ENCODE measurements at places on chromosomes 6 and 20.

DNA sequence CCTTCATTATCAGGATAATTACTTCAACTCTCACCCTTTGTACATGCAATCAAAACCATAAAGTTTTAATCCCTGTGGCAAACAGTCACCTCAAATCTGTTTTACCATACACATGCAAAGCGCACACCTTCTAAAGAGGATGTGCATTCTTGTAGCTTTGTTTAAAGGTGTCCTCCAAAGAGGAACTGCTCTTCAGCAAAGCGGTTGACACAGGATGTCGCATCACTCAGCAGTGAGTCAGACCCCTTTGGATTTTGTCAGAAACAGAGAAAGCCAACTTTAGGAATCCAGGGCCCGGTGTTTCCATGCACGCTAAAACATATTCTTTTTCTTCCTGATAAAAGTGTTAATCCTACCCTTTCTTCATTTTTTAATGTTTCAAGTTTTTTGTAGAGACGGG lies 268.3 kb upstream of the ARID1B start:
- DNase-seq = no peak

GRCh38 chr6:79512014-79512413 lies 25.2 kb downstream of the LCA5 start:
- DNase-seq = no peak

DNA sequence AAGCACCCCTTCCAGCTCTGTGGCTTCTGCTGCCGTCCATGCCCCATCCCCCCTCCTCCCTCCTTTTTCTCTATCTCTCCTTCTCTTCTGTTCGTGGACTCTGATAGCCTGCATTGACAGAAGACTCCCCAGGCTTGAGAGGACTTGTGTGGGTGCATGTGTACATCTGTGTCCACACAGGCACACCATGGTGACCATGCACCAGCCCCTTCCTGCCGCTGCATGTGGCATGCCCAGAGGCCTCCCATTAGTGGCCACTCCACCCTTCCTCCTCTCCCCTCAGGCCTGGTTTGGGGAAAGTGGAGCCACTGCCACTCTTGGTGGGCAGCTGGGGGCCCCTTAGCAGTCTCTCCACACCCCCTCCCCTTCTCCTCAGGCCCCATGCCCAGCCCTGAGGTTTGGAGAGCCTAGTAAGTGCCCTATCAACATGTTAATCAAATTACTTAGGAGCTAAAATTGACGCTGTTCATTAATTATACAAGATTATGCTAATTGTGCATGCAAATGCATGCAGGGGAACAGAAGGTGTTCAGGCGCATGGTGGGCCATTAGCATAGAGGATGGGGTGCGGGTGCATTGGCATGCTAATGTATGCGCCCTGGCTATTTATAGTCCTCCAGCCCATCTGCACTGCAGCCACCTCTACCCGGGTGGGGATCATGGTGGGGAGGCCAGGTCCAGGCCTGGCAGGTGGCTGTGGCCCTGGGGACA lies 45.9 kb downstream of the EBF4 start:
- DNase-seq = no peak

DNA sequence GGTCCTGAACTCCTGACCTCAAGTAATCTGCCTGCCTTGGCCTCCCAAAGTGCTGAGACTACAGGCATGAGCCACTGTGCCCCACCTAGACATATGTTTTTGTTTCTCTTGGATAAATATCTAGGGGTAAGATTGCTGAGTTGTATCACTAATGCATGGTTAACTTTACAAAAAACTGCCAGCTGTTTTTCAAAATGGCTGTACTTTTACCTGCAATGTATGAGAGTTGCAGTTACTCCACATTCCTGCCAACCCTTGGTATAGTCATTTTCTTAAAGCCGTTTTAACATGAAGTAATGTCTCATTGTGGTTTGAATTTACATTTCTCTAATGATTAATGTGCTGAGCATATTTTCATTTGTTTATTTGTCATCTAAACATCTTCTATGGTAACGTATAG lies 289.7 kb downstream of the UTRN start:
- no peak for DNase-seq

DNA sequence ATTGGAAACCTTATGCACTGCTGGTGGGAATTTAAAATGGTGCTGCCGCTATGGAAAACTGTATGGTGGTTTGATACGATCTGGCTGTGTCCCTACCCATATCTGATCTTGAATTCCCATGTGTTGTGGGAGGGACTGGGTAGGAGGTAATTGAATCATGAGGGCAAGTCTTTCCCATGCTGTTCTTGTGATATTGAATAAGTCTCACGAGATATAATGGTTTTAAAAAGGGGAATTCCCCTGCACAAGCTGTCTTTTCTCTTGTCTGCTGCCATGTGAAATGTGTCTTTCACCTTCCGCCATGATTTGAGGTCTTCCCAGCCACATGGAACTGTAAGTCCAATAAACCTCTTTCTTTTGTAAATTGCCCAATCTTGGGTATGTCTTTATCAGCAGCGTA lies 4.9 kb downstream of the TAP2 start:
- DNase-seq = no peak

DNA sequence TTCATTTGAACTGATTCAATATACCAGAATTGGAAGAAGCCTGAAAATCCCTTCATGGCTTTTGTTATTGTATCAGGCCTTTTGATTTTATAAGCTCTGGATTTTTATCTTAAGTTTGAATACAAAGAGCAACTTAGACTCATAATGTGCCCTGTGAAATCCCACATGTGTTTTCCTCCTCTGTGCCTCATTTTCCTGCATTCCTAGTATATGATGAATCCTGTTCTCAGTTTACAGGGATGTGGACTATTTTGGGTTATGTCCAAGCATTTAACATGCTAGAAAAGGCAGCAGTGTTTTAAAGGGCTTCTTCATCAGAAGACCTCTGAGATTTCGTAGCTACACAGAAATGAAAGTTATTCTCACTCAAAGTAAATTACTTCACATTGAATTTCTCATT lies 455.0 kb downstream of the RFPL4B start:
- no peak for DNase-seq

GRCh38 chr6:99333068-99333467 lies 16.4 kb downstream of the FAXC start:
- DNase-seq = no peak

DNA sequence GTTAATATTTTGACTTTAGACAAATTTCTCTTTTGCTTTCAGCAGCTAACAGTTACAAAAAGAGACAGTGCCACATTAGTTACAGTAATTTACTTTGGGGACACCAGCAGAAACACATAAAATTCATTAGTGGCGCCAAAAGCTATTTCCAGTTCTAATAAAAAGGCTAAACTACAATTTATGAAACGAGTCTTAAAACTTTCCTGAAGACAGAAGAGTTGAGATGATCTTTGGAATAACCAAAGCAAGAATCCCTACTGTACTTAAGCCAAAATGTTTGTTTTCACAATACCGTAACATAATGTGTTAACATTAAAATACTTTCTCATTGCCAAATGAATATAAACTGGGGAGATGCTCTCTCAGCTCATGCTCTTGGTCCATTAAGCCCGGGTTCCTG lies 350.2 kb upstream of the AGPAT4 start:
- DNase-seq = no peak

GRCh38 chr6:3433005-3433404 lies 23.8 kb downstream of the SLC22A23 start:
- DNase-seq = peak; percentile 80

DNA sequence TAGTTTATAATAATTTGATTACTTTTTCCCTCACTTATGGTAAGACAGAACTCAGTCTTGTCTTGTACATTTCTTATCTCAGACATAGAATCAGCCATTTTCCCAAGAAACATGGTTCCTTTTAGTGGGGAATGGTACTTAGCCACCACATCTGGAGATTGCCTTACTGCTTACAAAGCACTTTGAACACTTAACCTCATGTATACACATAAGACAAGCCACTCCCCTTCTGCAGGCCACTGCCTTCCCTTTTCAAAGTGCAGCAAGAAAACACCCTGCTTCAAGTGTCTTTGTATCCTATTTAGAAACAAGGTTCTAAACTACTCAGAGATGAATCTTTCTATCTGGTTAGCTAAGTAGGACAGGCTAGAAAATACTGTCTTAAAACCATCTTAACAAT lies 159.2 kb downstream of the UBE3D start:
- no peak for DNase-seq

GRCh38 chr20:46720776-46721425 lies 11.5 kb downstream of the SLC2A10 start:
- DNase-seq = no peak

GRCh38 chr6:53290537-53291510 lies 57.9 kb downstream of the ELOVL5 start:
- peak; percentile 76 for DNase-seq
